Activated CD4-positive, alpha-beta T cell treated with anti-CD3 and anti-CD28 coated beads, Interleukin-2, amount 50 U/mL, for 24 hours (primary cell): ENCODE measurements at places on chromosomes 1 and 21.

DNA sequence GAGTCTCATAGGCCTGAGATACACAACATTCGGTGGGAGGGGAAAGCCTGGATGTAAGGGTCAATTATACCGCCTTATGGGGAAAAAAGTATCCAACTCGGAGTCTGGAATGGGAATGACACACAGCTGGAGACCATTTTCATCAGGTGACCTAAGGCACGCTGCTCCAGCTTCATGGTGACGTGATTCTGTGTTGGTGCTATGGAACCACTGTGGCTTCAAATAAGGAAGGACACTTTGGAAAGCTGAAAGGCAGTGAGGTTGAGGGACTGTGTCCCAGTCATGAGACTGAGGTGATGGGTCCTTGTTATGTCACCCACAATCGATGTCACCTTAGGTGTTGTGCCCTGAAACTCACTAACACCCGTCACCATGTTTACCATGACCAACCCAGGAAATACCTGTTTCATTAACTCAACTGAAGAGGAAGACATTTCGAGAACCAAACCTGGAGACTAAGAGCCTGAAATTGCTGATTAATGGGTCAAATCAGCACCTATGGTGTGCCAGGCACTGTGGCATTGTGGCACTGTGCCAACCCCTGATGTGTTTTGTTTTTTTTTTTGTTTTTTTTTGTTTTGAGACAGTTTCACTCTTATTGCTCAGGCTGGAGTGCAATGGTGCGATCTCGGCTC is 54.5 kb downstream of the IRF2BP2 start:
- no peak for DNase-seq

DNA sequence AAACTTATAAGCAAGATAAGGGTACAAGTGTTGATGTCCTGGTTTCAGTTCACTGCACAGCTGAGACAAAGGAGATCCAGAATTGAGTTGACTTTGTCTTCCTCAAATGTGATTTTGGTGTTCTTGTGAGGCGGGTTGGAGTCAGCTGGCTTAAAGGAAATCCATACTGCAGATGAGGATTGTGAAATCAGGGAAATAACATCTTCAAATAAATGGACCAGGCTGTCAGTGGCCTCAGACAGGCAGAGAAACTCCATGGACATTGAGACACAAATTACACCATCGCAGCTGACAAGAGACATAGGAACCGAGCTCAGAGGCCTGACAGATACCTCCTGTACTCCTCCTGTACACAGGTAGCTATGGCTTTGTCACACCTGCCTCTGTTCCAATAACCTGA is 27.0 kb upstream of the REG4 start:
- DNase-seq = no peak

DNA sequence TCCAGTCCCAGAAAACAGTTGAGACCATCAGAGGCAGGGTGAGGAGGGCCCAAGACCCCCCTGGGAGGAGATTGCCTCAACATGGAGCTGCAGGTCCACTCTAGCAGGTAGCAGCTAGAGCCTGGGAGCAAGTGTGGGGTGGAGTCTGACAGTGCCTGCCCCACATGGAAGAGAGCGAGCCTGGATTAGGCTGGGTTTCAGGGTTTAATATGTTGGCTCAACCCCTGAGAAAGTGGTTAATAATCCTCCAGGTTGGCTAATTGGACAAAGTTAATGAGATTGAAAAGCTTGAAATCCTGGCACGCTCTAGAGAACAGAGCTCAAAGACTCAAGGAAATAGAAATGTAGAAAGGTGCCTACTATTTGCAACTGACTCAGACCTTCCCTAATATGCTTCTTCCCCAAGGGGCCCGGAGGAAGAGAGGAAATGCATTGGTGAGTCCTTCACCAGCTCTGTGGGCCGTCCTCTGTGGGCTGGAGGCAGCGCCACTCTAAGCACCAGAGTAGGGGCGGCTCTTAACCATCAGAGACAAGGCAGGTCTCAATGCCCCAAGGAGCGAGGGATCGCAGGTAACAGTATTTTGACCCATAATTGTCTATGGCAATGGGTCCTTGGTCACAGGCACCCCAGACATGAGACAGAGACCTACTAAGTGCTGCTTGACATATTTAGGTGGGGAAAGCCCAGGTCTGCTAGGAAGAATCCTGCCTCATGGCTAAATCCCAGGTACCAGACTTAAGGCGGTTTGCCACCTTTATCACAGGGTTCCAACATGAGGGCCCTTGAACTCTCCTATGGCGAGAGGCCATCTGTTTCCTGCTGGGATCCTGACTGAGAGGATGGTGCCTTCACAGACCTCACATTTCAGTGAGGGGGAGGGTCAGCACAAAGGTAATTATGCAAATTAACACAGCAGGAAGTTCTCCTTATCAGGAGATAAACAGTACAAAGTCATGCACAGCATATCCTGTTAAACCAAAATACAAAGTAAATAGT is 33.8 kb downstream of the RSPH1 start:
- DNase-seq = no peak

DNA sequence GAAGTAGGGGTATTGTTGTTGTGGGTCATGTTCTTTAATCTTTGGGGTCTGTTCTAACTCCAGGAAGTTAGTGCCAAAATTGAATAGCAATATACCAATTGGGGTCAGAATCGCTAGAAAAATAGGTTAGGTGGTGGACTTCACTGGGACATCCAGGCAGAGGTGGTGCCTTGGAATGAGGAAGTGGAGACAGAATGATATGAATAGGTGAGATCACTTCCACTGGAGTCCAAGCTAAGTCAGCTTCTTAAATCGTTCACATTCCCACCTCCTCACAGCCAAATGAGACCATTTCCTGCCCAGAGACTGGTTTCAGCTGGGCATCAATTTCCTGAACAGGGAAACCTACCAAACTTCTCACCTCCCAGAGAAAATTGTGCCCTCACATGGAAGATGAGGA is 137.8 kb upstream of the RAB4A start:
- no peak for DNase-seq

GRCh38 chr1:206769304-206769731 is 1.3 kb upstream of the IL19 start:
- no peak for DNase-seq
